Uterus (tissue), 4 donors: ENCODE measurements at places on chromosomes 16 and 17.

DNA sequence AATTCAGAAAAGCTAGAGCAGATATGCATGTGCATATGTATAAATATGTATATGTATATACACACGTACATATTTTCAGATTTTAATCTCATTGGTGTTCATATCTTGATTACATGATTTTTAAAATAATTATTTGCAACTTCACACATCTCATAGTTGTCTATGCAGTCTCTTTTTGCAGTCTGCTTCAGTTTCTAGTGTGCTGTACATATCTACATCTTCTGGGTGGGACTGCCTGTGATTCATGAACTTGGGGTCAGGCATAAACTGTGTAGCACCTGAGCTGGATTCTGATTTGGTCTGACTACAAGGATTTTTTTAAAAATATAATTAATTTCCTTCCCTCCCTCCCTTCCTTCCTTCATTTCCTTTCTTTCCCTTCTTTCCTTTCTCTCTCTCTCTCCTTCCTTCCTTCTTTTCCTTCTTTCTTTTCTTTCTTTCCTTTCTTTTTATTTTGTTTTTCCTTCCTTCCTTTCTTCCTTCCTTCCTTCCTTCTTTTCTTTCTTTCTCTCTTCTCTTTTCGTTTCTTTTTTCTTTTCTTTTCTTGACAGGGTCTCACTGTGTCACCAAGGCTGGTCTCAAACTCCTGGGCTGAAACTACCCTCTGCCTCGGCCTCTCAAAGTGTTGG is 96.5 kb downstream of the TANGO6 start:
- DNase-seq = no peak

GRCh38 chr16:70701998-70702397 is 16.1 kb upstream of the MTSS2 start:
- no peak for DNase-seq

- no peak for DNase-seq
Observed at GRCh38 chr17:75250009-75250471, 11.4 kb downstream of the GGA3 start.

DNA sequence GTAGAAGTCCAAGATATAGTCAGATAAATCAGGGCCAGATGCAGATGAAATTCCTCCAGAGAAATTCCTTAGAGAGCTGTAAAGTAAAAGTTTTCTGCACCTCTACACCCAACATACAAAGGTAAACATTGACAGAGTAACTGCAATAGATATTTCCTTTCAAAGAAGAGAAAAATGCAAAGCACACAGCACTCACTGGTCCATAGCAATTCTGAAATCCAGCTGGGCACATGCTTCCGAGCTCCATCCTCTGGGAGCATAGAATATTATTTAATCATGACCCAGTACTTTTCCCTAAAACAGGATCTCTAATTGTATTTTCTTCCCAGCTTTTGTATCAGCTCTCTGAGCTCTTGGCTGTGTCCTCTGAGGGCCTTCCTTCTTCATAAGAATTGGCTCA is 239.5 kb upstream of the IRX3 start:
- no peak for DNase-seq

- no peak for DNase-seq
Observed at GRCh38 chr16:13150181-13150885, 248.9 kb downstream of the SHISA9 start.

DNA sequence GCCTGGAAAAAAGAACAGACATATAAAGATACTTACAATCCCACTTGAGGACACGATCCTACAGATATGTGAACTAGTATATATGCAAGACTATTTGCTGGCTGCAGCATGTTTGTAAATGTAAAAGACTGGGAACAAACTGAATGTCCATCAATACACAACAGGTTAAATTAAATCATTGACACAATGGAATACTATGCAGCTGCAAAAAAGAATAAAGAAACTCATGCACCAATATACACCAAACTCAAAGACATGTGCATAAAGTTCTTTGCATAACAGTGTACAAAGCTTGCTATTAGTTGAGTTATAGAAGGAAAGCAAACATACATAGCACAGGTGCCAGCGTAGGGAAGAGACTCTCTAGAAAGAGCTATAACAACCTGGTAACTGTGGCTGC is 61.9 kb upstream of the SREBF1 start:
- no peak for DNase-seq

DNA sequence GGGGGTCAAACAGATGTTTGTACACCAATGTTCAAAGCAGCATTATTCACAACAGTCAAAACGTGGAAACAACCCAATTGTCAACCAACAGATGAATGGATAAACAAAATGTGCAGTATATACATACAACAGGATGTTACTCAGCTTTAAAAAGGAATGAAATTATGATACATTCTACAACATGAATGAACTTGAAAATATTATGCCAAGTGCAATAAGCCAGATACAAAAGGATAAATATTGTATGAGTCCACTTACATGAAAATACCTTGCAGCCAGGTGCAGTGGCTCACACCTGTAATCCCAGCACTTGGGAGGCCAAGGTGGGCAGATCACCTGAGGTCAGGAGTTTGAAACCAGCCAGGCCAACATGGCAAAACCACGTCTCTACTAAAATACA is 39.9 kb downstream of the UBE2G1 start:
- DNase-seq = no peak

- DNase-seq = no peak
Observed at GRCh38 chr16:49200223-49200820, 81.3 kb downstream of the CBLN1 start.

GRCh38 chr17:46732754-46733398 is 85.6 kb downstream of the WNT3 start:
- DNase-seq = no peak

GRCh38 chr17:3157218-3157617 is 29.9 kb upstream of the OR1G1 start:
- DNase-seq = no peak

- no peak for DNase-seq
Observed at GRCh38 chr17:82613283-82614094, 34.8 kb downstream of the WDR45B start.
